ENCODE measurements at places on chromosomes 11 and 22.

DNA sequence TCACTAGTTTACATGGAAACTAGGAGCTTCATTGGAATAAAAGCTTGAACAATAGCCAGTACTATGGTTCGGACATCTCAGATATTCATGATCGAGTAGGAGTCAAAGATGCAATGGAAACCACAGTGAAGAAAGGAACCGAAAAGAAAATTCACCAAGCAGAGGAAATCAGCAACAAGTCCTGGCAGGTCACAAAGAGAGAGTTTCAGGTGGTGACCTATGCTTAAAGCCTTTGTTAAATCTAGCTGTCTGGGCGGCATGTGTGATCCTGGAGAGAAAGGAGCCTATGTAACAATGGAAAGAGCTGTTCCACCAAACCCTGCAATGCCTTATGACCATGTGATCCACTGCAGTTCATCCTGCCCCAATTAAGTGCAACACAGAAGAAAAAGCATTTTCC is 68.9 kb upstream of the POU2AF2 start:
- DNase-seq: no peak

- DNase-seq: no peak
Measured at GRCh38 chr11:72759468-72759985, 7.3 kb upstream of the ARAP1 start.

DNA sequence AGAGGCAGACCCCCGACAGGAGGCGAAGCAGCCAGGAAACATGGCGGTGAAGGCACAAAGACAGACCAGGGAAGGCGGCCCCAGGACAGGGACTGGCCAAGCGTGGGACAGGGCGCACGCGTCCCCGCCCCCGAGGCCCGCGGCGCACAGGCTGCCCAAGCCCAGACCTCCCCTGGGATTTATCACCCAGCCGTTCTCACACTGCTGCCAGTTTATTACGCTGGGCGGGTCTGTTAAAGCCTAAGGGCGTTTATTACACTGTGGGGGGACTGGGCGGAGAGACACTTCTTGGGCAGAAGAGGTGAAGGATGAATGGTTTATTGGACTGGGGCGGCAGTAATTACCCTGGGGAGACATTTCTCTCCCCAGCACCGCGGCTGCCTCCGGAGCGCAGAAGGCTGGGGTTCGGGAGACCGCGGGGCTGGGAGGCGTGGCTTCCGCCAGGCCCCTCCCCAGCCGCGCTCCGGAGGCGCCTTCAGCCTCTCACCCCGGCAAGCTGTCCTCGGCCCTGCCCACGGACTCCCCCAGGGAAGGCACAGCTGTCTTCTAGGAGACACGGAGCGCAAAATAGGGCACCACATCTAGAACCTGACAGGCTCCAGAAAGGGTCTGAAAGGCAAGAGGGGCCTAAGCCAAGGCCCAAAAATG is 47.1 kb downstream of the SLC22A12 start:
- DNase-seq: no peak

- DNase-seq: no peak
Measured at GRCh38 chr11:115238791-115239190, 265.4 kb downstream of the CADM1 start.

DNA sequence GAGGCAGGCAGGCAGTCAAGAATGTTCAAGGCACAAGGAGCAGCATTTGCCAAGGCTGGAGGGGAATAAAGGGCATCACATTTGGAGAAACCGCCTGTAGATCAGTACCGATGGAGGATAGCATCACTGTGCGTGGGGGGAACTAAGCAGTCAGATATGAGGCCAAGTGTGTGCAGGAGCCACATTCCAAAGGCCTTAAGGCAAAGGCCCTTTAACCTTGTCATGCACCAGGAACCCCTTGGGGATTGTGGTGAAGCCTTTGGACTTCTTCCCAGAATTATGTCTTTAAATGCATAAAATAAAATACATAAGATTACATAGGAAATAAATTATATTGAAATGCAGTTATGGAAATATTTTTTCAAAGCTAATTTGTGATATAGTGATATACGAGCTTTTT is 532.1 kb downstream of the BUD13 start:
- DNase-seq: no peak

GRCh38 chr11:13944911-13945425 is 17.6 kb upstream of the SPON1 start:
- DNase-seq: no peak

GRCh38 chr11:9126636-9127035 is 35.2 kb upstream of the SCUBE2 start:
- no peak for DNase-seq
